ENCODE measurements at places on chromosomes 1 and 21.

DNA sequence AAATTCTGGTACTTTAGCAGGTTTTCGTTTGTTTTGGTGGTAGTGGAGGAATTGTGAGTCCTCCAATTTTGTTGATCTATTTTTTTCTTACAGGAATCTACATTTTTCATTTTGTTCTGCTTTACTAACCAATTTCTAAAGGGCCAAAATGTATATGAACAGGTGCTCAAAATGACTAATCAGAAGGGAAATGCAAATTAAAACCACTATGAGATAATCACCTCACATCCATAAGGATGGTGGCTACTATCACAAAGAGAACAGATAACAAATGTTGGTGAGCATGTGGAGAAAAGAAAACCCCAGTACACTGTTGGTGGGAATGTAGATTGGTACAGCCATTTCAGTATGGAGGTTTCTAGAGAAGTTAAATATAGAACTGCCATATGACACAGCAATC lies 134.2 kb downstream of the LMO4 start:
- no peak for DNase-seq

DNA sequence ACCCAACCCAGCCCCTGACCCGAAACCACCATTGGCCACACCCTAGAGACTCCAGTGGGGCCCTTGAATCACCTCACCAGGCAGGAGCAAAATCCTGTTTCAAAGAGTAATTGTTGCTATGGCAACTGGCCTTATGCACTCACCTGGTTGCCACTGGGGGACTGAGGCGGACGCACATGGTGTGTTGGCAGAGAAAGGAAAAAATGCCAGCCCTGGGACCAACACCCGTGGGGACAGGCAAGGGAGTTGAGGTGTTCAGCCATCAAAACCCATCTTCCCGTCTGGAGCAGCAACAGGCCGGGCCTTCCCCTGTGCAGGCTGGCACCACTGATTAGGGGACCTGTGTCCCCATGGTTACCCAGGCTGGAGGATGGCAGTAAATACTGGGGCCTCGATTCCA lies 395.8 kb upstream of the VAMP3 start:
- DNase-seq: no peak

DNA sequence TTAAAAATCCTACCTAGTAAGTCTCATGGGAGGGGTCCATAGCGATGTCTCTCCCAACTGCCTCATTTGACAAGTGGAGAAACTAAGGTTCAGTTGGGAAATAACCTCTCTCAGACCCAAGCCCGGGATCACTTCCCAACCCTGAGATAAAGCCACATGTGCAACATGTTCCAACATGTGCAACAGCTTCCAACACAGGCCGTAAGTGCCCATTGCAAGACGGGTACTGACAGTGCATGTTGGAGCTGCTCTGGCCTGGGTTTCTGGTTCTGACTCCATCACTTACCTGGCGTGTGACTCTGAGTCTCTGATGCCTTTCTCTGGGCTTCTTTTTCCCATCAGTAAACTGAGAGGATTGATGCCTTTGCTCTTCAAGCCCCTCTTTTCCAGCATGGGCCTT lies 38.0 kb upstream of the FOXO6 start:
- DNase-seq: no peak

DNA sequence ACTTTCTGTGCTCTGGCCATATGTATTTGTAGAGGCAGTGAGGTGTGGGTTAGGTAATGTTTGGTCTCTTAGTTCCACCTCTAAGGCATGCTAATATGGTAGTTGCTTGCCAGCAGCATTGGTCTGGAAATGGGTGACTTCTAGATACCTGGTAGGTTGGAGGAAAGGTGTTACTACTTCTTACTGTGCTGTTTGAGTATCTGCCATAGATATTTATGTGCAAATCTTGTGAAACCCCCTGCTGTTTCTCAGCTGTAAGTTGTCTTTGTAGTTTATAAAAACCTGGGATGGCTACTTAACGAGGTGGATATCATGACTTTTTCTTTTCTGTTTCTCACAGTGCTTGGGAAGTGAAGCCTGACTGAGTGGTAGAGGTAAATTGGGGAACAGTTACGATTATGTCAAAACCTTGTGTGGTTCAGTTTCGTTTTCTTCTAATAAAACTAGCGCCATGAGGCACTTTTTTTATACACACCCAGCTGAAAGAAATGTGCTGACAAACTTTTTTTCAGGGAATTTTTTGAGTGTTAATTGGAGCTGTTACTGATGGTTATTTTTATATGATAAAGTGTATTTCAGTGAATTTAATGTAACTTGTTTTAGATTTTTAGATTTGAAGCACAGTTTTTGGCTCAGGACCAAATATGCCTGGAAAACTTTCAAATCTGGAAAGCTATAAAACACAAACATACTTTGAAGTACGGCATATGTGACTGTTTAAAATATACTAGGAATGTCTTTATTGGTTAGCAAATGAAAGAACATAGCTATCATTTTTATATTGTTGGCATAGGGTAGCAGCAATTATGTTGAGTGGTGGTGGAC lies 42.1 kb downstream of the CAMSAP2 start:
- no peak for DNase-seq

DNA sequence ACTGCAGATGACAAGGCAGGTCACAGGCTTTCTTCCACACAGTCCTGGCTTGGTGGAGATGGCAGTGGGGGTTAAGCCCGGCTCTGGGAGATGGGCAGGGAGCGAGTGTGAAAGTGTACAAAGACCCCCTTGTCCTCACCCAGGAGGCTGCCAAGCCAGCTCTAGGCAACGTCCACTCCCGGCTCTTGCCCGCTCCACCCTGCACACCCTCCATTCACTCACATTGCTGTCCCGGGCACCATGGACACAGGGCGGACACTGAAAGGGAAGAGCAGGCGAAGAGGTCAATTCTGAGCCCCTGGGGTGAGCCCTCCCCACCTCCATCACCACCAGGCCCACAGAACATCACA lies 8.9 kb downstream of the COL16A1 start:
- no peak for DNase-seq

- DNase-seq: no peak
These were observed 32.8 kb upstream of the AJAP1 start for GRCh38 chr1:4621646-4622045.

DNA sequence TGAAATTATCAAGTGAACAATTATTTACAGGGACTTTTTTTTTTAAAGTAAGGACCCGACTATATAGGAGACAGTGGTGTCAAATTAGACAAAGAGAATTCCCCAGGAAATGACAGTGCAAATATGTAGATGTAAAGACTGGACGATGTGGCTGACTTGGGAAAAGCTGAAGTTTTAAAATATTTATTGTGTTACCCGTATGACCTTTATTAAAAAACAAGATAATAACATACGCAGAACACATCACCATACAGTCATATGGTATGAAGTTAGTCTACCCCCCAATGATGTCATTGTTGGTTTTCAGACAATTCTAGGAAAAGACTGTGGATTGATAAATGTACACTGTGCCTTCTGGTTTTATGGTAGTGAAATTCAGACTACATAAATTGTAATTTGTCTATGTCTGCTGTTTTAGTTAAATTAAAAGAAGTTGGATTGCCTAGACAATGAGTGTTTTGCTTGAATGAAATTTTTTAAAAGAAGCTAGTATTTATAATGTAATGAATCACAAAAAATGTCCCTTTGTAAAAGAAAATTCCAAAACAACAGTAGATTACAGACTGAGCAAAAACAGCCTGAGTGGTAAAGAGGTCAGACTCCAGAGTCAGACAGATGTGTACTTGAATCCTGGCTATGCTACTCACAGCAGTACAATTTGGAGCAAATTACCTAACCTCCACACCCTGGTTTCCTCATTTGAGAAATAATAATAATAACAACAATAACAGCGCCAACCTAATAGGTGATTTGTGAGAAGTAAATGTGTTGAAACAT lies 15.5 kb upstream of the PDC start:
- no peak for DNase-seq

DNA sequence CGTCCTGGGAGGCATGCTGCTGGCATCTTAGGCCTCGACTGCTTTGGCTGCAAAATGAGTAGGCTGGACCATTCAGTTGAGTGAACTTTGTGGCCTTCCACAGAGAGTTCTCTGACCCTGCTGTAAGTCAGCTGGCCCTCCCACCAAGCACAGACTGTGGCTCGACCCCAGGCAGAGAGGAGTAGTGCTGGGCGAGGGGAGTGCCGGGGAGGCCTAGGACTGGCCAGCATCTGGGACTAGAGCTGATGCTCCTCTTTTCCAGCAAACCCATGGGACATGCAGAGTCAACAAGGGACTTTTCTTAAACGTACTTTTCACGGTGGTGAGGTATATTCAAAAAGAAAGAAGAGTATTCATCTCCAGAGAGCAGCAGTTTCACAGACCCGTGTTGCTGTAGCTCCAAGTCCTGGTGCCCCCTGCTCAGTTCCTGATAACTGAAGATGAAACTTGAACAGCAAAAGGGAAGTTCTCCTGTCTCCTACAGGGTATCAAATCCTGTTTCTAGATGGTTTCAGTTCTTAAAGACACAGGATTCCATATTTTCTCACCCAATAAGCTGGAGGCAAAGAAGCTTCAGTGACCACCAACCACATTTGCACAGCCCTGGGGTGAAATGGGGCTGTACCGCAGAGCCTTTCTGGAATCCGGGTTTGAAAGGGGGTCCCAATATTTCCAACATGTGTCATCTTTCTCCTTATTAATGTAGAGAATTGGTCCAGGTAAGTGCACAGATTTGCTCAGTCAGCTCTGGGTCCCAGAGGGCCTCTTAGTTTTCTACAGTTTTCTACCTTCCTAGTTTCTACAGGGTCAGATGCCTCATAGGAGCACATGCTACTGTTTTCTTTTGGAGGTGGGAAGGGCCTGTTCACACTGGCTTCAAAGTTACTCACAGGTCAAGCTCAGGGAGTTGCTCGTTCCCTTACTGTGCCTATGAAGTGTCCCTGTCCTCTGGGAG lies 20.9 kb downstream of the BATF3 start:
- no peak for DNase-seq

DNA sequence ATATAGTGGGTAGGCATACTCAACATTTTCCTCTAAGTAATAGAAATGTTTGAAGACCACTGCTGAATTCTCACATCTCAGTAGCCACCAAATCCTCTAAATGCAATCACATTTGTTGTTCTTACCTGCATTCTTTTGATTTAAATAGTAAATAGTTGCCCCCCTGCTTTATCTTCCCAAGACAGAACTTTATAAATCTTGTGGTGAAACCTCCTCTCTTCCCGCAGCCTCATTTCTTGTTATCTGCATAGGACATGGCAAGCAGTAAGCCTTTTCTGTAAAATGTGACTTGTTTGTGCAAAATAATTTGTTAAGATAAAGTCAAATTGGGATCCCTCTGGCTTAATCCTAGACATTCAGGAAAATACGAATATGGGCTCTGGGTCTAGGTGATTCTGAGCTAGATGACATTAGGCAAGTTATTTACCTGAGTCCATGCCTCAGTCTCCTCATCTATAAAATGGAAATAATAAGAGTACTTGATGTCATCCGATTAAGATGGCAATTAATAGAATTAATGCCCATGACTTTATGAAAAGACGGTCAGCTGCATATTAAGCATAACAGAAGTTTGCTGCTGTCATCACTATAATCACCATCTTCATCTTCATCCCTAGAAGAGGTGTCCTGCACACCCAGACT lies 77.7 kb downstream of the LRRC8C start:
- DNase-seq: no peak

- no peak for DNase-seq
These were observed 6.9 kb downstream of the ADAMTS4 start for GRCh38 chr1:161191971-161192370.

DNA sequence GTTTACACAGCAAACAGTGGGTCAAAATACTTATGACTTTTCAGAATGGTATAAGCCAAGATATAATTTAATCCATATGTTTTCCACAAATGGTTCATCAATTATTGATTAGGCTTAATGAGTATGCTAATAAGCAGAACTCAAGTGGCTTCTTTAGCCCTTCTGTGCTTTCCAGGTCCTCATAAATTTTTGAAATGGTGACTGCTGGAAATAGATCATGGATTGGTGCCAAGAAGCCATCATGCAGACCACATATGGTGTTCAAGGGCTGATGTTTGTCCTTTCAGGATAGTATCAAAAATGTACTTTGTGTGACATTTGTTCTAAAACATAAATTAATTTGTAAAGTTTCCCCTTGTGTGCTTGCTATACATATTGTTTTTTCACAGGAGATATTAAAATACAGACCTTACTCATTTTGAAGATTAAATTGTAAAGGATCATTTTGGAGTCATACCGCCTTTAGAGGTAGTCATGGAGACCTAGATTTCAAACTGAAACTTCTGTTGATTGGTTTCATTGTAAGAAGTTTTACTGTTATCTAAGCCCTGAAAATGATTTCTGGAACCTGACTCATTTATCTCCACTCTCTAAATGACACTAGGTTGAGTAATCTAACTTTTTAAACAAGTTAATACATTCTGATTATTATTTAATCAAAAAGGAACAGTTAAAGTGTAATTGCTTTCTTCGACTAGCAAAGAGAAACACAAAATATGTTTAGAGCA lies 507.9 kb downstream of the PLA2G4A start:
- DNase-seq: no peak

DNA sequence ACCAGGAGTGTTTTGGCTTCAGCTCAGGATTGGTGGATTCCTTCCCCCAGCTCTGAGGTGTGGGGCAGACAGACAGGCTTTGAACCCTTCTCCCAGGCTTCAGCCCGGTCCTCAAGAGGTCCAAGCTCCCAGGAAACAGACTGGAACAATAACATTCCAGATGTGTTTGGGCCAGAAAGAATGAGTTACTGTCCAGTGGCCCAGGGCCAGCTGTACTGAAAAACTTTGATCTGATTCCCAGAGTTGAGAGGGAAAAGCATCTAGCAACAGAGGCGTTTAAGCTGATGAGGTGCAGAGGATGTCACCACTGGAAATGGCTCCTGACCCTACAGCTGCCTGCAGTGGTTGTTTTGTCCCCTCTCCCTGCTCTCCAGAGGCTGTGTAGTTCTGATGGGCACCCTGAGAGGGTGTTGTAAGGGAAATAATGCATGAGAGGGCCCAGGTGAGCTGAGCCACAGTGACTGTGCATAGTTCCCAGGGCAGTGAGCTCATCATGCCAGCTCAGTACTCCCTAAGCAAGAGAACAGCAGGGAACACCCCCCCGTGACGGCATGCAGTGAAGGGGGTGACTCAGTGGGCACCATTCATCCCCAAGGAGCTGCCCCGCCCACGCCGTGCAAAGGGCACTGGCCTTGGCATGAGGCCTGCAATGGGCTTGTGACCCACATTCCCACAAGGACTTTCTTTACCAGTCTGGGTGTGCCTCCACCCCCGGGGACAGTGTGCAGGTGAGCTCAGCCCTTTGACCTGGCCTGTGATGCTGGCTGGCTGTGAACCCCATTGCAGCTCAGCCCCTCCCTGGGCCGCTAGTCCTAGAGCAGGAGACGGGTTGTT lies 13.8 kb upstream of the SFN start:
- no peak for DNase-seq

GRCh38 chr1:18908911-18909771 lies 6.8 kb upstream of the ALDH4A1 start:
- DNase-seq: no peak

GRCh38 chr1:8134546-8135235 lies 108.6 kb upstream of the ERRFI1 start:
- DNase-seq: no peak
